ENCODE measurements at places on chromosomes 7 and 10.

DNA sequence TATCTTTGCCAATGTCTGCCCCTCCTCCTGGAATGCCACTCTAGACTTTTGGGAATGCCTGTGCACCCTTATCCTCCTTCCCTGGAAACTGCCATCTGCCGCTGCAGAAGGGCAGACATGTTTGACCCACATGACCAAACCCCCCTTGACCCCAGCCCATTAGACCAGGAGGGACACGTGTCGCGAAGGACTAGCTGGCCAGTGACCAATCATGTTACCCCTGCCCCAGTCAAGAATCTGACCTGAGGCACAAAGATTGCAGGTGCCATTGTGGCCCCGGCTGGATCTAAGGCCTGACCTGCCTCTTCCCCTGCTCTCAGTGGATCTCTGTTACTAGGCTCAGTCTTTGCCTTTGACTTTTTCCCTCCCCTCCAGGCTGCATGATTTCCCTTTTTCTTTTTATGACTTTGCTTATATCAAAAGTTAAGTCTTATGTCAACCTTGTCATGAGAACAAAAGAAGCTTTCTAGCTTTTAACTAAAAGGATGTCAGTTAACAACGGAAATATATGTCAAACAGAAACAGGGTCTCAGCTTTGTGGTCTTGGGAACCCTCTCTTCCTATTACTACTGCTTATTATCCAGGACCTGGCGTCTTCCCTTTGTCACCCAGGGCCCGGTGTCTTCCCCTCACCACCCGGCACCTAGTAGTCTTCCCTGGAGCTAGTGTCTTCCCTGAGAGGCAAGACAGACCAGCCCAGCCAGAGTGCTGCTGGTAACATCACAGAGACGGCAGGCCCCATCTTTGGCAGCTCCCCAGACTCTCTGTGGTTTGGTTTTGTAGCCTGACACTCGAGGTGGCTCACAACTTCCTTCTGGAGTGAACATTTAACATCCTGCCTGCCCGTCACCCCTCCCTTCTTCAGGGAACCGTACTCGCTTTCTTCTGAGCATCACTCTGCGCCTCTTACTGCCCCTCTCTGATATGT lies 24.4 kb upstream of the PPIF start:
- peak; percentile 75 for DNase-seq

- peak; percentile 17 for DNase-seq
These were observed 24.9 kb upstream of the TNRC18 start for GRCh38 chr7:5448378-5449037.

- no peak for DNase-seq
These were observed 153.5 kb downstream of the MACC1 start for GRCh38 chr7:20063644-20064043.

DNA sequence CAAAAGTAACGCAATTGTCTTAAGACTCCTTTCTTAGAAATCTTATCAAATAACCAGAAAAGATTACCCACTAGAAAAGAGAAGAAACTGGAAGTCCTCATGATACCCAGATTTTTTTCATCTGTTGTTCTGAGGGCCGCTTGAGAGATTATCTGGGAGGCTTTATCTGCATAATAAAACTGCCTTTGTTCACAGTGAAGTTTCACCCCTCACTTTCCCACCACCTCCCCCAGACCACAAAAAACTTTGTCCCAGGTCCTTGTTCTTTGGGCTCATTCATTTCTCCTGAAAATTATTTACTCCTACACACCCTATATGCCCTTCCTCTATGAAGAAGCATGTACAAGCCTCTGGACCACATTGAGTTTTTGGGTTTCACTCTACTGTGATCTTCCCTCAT lies 745.1 kb upstream of the COBL start:
- DNase-seq = no peak

DNA sequence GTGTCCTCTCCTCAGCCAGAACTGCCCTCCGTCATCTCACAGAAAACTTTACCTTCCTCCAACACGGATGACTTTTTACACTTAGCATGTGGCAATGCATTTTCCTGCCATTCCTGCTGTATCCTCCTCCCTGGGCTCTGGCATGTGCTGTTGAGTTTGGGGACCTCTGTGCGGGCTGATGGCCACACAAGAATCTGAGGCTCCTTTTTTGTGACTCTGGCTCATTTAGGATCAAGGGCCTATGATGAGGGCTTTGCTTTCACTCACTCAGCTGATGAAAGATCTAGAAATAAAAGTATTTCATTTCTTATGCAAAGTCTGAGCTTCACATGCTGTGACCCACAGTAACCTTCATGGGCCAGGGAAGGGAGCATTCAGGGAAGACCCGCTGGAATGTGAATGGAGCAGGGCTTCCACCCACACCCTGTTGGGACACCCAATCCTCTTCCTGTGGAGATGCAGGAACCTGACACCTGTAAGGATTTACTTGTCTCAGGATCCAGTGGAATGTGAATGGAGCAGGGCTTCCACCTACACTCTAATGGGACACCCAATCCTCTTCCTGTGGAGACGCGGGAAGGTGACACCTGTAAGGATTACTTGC lies 500.3 kb upstream of the MKI67 start:
- no peak for DNase-seq

GRCh38 chr7:1548438-1548831 lies 7.6 kb downstream of the TMEM184A start:
- peak; percentile 25 for DNase-seq

DNA sequence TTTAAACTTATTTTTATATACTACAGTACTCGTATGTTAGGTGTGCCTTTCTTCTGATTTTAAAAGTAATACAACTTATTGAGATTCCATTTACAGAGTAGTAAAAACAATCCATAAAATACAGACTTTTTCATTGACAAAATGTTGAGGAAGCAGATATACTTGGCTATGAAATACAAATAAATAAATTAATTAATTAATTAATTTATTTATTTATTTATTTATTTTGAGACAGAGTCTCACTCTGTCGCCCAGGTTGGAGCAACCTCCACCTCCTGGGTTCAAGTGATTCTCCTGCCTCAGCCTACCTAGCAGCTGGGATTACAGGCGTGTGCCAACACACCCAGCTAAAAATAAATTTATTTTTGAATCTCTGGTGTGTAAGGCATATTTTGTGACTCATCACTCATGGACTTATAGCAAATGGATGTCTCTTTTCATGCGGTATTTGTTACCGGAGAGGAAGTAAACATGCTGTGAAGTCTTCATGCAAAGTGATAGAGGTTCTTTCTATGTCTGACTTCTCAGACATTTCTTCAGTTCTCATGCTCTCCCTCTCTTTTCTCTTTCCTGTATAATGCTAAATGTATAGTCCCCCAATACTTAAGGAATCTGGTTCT lies 20.2 kb upstream of the SRPK2 start:
- DNase-seq = no peak

DNA sequence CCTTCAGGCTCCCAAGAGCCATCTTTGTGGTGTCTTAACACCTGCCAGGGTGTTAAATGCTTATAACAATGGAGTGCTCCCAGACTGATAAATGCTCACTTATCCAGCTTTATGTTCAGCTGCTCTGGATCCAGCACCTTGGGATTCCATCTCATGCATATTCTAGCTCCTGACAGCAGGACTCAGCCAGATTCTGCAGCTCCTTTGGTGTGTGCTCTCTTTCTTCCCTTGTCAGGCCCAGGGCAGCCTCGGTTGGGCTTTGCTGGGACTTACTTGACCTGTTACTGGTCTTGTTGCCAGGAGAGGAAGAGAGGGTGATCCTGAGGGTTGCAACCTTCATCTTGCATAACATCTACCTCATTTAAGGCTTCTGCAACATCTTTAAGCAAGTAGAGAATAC lies 59.4 kb upstream of the CCNY start:
- DNase-seq = no peak

GRCh38 chr7:156612930-156613329 lies 27.6 kb upstream of the RNF32 start:
- DNase-seq = no peak

DNA sequence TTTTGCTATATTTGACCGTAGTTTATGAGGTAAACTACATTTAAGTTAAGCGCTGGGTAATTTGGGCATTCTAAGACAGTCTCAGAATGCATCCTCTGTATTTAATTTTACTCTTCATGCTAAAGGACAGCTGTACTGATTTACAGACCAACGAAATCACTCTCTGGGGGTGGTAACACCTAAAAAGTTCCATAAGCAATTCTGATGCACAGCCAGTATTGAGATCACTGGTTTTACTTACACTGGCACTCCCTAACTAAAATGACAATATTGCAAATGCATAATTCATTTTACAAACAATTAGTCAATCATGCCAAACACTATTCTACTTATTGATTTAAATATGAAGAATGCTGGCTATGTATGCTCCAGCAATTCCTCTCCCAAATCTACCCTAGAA lies 102.3 kb downstream of the SRPK2 start:
- DNase-seq = no peak

- no peak for DNase-seq
These were observed 160.8 kb downstream of the HDAC9 start for GRCh38 chr7:18656362-18656761.

GRCh38 chr10:7520507-7521485 lies 110.0 kb upstream of the SFMBT2 start:
- no peak for DNase-seq

GRCh38 chr7:24372961-24373955 lies 89.3 kb downstream of the NPY start:
- no peak for DNase-seq

DNA sequence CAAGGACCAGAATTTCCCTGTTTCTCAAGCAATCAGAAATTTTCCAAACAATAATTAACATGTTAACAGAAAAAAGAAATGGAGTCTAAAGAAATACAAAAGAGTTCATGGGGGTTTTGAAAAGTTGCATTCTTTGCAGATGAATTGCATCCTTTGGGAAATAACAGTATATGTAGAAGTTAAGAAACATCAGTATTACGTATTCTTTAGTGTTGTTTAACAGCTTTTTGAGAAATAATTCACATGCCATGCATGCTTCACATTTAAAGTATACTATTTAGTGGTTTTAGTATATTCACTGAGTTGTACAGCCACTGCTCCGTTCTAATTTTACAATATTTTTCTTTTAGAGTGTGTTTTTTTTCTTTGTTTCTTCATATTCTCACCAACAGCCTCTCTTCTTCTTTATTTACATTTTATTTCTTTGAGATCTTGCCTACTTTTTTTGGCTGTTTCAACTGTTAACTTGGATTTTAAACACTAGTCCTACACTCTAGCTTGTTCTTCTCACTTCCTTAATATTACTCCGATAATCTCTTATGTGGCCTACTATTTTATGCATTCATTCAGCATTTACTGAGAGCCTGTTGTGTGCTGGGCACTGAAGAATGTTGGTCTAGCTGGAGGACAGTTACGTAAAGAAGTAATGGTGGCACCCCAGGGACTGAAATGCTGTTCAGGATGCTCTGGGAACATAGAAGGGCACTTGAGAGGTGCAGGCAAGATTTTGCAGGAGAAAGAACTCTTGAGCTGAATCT lies 330.1 kb downstream of the EXOC4 start:
- no peak for DNase-seq

GRCh38 chr7:82410461-82410860 lies 33.1 kb downstream of the CACNA2D1 start:
- no peak for DNase-seq

GRCh38 chr7:71130031-71130679 lies 1.8 kb upstream of the GALNT17 start:
- no peak for DNase-seq

GRCh38 chr10:30811276-30812017 lies 181.9 kb upstream of the LYZL2 start:
- no peak for DNase-seq

GRCh38 chr10:7945034-7945433 lies 109.5 kb upstream of the GATA3 start:
- DNase-seq = no peak

DNA sequence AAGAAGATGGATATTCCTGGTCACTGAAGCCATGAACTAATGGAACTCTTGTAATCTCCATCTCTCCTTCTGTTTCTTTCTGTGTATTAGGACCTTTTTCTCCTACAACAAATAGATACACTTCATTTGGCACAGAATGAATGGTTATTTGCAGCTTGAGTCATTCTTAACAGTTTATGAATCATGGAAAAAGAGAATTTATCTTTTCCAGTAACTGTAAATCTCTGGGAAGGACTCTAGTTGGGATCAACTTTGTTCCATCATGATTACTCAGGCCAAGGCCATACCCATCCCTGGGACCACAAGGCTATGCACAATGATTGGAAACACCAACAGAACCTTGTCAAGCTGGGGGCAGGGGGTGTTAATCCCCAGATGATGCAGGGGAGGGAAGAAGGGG lies 36.1 kb upstream of the MDFIC start:
- DNase-seq = no peak

- DNase-seq = no peak
These were observed 86.9 kb upstream of the GNA12 start for GRCh38 chr7:2931034-2931415.

DNA sequence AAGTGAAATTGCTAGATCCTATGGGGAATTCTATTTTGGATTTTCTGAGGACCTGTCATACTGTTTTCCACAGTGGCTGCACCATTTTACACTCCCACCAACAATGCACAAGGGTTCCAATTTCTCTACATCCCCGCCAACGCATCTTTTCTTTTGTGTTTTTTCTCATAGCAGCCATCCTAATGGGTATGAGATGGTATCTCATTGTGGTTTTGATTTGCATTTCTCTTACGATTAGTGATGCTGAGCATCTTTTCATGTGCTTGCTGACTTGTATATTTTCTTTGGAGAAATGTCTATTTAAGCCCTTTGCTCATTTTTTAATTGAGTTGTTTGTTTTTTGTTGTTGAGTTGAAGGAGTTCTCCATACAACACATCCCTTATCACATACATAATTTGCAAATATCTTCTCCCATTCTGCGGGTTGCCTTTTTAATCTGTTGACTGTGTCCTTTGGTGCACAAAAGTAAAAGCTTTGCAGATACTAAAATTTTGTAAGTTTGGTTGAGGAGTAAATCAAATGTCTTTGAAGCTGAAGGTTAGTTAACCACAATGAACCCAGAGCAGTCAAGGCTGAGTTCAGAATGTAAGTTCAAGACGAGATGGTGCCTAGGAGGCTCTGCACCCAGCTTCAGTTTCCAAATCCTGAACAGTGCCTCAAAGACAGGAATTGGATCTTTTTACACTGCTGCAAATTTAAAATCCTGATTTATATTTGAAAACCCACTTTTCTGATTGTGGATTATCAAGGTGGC lies 195.4 kb downstream of the COBL start:
- DNase-seq = no peak

GRCh38 chr7:67006965-67007364 lies 10.3 kb downstream of the TYW1 start:
- no peak for DNase-seq

DNA sequence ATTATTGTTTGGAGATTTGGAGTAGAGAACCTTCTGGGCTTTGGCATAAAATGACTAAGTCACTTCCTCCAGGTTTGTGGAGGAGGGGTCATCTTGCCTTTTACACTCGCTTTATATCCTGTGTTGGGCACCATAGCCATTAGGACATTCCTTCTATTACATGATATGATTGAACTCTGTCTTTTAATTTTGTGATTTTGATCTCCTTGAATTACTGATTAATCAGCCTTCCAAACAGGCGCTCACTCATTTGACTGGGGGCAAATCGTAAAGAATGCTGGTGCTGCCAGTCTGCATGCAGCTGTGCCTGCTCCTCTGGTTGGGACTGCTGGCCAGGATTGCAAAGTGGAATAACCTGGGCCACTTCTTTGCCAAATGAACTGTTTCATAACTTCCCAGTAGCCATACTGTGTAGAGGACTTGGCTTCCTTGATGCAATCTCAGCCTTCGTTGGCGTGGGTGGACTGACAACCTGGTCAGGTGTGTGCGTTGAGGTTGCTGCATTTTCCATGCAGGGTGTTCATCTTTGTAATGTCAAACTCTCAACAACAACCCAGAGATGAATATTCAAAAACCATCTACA lies 65.9 kb upstream of the RAB11FIP2 start:
- DNase-seq = no peak

- no peak for DNase-seq
These were observed 31.1 kb upstream of the RHEB start for GRCh38 chr7:151550656-151551286.
